ENCODE measurements at places on chromosomes 12 and 14.

GRCh38 chr12:69648476-69648875 lies 37.8 kb upstream of the LRRC10 start:
- no peak for DNase-seq

DNA sequence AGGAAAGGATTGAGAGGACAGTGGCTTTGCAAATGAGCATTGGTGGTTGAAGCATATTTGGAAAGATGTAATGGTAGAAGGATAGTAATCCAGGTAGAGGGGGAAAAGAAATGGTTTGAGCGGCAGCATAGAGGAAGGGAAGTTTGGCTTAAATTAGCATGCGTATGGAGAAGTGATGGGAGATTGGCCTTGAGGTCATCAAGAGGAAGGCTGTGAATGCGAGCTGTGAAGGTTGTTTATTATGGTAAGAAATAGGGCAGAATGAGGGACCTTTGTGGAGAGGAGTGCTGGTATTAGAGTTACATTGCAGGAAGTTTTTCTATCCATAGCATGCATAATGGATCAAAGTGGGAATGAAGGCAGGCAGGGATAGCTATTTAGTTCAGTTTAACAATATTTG lies 162.1 kb downstream of the TMTC2 start:
- DNase-seq: no peak

DNA sequence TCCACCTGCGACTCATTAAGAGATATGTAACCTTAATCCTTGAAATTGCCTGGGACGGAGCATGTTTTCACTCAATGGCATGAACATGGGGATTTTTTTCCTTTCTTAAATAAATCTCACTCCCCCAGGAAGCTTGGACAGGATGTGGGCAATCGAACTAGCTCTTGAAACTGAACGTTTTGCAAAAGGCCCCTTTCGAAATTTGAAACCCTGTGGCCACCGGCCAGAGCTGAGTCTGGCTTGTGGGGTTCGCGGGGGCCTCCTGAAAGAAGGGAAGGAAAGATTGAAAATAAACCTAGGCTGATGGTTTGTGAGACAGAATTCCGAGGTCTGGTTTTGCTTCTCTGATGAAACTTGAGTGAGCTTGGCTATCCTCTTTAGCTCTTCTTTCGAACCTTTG lies 101.4 kb upstream of the RTL1 start:
- DNase-seq: no peak

GRCh38 chr12:46197883-46198282 lies 71.0 kb downstream of the SLC38A1 start:
- no peak for DNase-seq

GRCh38 chr12:98399532-98399931 lies 115.9 kb upstream of the TMPO start:
- no peak for DNase-seq

DNA sequence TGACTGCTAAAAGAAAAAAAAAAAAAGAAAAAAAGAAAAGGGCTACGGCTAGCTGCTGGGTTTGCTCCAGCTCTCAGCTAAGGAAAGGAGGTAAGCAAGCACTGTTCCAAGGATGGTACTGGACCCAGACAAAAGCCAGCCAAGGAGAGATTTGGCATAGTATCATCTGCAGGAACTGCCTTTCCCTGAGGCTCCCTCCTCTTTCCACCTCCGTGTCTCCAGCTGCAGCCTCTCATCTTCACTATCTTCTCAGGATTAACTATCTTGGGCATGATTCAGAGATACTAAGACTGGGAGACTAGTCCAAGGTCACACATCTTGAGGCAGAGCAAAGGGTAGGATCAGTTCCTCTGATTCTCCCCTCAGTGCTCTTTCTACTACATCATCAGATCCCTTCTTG lies 6.0 kb downstream of the KITLG start:
- DNase-seq: no peak

- peak; percentile 34 for DNase-seq
These were observed 4.4 kb upstream of the ARHGAP5 start for GRCh38 chr14:32072676-32073075.

DNA sequence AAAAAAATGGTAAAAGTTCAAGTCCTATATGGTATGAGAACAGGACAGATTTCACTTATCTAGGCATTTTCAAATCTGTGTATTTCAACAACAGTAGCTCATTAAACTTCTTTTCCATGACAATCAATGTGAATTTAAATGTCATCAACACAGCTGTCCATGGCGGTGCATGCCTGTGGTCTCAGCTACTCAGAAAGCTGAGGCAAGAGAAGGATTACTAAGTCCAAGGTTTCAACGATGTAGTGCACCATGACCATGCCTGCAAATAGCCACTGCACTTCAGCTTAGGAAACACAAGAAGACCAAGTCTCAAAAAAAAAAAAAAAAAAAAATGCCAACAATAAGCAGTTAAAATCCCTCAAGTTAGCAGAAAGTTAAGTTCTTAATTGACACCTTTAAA lies 214.6 kb downstream of the C12orf50 start:
- no peak for DNase-seq

DNA sequence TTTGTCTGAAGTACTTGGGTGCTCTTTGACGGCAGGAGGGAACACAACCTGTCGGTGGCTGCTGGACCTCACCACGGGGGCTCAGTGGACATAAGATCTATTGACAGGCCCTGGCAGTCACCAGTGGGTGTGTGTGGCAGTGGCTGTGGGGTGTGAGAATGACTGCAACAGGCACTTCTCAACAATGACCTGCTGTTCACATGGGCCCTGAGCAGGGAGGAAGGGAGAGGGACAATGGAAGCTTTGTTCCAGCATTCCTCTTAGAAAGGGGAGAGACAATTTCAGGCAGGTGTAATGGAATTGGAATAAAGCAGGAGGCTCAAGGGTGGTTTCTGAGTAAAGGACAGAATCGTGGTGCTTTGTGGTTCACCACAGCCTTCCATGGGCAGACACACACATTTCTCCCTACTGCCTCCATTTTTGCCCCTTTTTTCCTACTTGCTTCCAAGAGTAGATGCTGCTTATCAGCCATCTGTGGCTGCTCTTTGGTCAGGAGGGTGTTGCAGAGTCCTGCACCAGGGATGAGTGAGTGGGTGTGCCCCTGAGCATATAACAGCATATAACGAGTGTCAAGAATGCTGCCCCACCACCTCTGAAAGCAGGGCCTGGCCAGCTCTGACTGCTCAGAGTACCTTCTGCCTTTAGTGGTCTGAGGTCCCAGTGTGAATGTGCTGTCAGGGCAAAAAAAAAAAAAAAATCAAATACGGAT lies 267.7 kb downstream of the RASSF9 start:
- DNase-seq: no peak

- DNase-seq: no peak
These were observed 24.5 kb downstream of the ERG28 start for GRCh38 chr14:75636100-75636692.

- DNase-seq: no peak
These were observed 437.9 kb downstream of the DAD1 start for GRCh38 chr14:22151121-22151520.

DNA sequence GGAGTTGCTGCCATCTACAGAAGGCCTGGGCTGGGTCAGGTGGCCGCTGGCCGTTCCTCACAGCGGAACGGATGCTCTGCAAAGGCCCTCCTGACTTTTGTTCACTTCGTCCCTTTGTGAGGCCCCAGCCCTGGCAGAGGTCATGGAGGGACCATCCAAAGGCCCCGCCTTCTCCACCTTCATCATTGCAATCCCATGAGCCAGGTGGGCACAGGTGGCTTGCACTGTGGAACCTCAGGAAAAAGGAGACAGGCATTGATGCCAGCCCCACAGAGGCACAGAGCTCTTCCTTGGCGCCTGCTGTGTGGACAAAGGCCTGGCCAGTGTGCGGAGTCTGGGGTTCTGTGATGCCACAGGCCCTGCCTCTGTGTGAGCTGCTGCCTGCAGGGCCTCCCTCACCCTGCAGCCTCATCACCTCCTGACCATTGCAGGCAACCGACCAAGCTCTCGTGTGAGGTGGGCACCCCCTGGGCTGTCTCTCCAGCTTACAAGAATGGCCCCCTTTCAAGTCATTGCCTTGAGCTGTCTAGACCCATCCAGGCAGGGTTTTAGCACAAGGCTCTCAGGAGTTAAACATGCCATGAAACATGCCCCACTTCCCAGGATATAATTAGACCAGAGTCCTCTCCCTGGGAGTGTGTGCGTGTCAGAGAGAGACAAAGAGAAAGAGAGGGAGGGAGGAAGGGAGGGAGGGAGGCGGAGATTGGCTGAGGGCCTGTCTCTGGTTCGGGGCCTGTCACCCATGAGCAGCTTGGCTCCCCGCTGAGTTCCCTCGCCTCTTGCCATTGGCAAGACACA lies 19.3 kb downstream of the NFKBIA start:
- no peak for DNase-seq

GRCh38 chr12:33587784-33588712 lies 148.4 kb upstream of the SYT10 start:
- no peak for DNase-seq
